ENCODE measurements at places on chromosomes 11 and 22.

- no peak for DNase-seq
Observed at GRCh38 chr11:6623391-6624363, 4.5 kb upstream of the TPP1 start.

GRCh38 chr11:11975201-11976092, 33.0 kb downstream of the DKK3 start:
- no peak for DNase-seq

DNA sequence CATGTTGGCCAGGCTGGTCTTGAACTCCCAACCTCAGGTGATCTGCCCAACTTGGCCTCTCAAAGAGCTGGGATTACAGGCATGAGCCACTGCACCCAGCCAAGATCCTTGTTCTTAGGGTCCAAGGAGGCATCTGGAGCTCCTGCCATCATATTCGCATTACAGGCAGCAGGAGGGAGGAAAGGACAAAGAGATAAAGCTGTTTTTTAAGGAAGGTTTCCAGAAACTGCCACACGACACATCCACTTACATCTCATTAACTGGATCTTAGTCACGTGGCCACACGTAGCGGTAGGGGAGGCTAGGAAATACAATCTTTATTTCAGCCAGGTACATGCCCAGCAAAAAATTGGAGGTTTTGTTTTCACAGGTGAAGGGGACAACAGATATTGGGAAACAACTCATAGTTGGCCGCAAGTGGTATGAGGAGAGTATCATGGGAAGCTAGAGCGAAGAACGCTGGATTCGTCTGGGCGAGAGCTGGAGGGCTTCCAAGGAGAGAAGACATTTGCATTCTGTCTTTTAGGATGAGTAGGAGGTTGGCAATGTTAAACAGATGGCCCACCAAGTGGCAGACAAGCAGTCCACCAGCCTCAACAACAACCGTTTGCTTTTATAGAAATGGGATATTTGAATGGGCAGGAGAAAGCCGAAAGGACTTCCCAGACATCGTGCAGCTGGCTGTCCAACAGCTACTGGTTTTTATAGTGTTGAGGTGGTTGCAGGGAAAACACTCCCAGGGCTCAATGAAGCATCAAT, 39.2 kb upstream of the DMC1 start:
- DNase-seq, result no peak

DNA sequence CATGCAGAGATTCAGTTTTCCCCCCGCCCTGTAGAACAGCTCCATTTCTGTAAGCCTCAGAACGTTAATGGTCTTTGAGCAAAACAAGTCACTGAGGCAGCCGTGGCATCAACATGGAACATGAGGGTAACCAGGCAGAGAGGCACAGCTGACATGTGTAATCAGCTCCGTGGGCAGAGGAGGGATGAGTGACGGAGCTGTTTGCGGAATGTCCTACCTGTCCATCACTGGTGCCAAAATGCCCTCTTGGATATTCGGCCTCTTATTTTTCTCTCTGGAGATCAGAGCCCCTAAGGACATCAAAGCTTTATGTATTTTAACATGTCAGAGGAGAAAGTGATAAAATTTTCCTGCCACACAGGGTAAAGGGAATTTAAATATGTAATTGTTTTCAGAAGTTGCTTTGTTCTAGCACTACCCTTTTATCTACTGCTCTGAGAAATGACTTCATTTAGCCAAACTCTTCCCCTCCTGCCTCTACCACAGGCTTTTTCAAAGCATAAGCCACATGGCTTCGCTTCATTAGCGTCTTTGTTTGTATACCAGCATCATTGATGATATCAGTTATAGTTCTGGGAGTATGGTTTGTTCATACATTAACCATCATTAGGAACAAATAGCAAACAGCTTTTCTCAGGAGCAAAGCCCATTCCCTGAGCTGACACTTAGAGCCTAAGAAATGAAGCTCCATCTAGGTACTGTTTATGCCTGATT, 32.9 kb downstream of the C11orf71 start:
- no peak for DNase-seq

DNA sequence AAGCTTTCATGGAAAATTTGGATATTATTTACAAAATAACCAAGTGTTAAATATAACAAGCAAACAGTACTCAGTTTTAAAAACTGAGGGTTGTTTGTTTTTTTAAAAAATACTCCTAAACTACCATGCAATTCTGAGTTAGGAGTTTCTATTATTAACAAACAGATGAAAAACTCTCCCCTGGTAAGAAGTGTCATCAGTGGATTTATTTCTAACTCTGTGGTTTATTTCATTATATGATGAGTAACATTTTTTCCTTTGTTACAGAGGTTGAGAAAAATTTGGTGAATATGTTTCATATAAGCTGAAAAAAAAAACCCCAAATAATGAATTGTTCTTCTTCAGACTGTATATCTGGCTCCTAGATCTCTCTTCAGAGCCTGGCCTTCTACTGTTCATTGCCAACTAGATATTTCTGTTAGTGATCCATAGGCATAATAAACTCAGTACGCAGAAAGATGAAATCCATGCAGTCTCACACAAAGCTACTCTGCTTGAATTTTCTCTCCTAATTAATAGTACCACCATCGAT, 29.4 kb upstream of the PDE3B start:
- no peak for DNase-seq

DNA sequence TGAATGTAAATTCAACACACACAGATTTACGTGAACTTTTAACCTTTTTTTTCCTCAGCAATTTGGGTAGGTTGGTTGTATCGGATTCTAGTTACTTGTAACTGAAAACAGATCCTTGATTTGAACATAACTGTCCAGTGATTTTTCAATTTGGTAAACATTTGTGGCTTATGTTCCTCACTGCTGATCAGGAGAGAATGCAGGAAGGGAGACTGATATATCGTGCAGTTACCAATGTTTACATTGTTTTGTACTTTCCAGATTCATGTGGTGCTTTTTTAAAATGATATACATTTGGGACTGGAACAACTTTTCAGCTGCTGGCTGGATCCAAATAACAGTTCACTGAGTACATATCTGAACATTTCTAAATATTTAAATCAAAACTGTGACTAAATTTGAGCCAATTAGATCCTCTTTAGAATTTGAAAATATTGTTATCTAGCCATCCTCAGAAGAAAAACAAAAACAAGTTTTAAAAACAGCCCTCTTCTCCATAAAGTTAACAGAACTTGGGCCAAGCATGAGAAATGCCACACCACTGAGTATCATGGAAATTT, 84.3 kb upstream of the MTMR2 start:
- DNase-seq, result no peak

- DNase-seq, result no peak
Observed at GRCh38 chr11:117070016-117070415, 28.2 kb downstream of the SIK3 start.

GRCh38 chr11:3155691-3156258, 9.3 kb downstream of the OSBPL5 start:
- no peak for DNase-seq

- DNase-seq, result no peak
Observed at GRCh38 chr11:2328021-2328420, 26.2 kb downstream of the TSPAN32 start.

DNA sequence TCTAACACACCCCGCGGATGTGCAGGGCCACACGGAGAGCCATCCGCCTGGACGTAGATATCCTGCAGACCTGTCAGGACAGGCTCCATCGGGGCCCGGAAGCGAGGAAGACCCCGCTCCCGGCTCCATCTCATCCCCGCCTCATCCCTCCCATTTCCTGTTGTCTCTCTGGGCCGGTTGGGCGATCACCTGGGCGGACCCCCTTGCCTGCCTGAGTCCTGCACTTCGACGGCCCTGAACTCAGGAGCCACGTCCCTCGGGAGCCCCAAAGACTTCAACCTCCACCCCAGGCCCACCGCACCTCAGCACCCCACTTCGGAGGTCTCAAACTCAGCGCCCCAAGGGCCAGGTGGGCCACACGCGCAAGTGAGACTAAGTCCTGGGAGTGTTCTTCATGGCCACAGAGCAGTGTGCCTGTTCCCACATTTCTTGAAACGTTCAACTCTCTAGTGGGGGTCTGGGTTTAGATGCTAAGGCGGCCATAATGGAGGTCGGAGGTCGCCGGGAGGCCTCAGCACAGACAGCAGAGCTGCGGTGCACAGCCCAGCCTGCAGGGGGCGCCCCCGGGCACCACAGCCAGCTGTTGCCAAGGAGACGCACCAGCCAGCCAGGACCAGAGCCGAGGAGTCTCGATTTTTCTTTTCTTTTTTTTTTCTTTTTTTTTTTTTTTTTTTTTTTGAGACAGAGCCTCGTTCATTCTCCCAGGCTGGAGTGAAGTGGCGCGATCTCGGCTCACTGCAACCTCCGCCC, 26.0 kb upstream of the FADD start:
- peak; percentile 59 for DNase-seq

DNA sequence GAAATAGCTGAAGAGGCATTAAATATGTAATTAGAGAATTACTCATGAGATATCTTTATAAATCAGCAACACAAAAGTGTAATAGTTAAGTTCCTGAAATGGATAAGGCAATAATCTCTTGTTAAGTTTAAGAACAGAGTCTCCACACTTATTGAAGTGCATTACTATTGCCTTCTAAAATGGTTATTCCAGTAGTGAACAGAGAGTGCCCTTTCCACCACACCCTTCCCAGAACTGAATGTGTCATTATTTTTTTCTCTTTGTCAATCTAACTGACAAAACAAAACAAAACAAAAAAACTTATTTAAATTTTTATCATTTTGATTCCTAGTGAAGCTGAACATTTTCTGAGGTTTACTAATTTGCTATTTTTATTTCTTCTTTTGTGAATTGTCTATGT, 9.2 kb upstream of the PRRG4 start:
- no peak for DNase-seq

DNA sequence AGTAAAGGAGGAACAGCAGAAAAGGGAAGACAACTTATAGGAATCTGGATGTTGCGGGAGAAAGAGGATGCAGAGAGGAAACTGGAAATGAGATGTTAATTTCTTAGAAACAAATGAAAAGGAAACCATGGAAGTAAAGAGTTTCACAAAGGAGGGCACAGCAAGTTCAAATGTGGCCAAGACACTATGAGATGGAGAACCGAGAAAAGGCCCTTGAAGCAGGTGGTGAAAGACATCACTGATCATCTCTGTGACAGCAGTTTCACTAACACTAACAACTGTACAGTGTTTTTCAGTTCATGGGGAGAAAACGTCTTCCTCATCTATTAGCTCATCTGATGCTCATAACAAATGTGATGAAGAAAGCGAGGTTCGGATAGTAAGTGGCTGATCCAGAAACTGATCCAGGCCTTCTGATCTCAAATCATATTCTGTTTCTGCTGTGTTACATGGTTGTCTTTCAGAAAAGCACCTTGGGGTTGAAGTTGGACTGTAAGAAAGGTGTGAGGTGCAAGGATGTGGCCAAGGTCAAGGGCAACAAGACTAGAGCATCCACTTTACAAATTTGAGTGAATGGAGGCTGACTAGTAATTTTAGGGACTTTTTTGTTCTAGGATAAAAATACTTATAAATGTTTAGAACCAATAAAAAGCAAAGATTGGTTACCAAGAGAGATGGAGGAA, 492.1 kb upstream of the CADM1 start:
- DNase-seq, result no peak

GRCh38 chr11:62911137-62912130, 9.7 kb downstream of the CHRM1 start:
- no peak for DNase-seq

DNA sequence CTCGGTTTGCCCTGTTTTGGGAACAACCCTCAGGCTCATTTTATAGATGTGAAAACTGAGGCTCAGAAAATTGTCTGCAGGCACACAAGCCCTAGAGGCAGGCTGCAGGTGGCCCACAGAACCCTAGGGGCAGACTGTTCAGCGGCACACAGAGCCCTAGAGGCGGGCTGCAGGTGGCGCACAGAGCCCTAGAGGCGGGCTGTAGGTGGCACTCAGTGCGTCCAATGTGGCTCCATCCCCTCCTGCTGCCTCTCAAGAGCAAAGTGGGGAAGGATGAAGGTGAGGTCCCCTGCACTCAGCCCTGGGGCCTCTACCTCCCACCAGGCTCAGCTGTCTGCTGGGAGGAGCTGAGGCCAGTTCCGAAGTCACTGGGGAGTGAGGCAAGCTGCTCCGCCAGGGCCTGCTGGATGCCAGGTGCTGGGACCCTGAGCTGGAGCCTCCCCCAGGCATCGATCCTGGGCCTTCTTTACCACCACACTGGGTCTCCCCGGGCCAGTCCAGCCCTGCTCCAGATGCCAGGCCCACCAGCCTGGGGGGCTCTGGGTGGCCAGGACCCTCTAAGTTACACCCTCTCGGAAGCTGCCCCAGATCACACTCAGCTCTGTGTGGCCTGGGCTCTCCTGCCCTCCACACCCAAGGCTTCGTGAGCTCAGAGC, 2.3 kb downstream of the ACY3 start:
- DNase-seq, result peak; percentile 78

GRCh38 chr22:30038219-30038618, 42.0 kb upstream of the HORMAD2 start:
- DNase-seq, result no peak

- peak; percentile 64 for DNase-seq
Observed at GRCh38 chr11:118872403-118872821, 11.3 kb upstream of the CXCR5 start.

DNA sequence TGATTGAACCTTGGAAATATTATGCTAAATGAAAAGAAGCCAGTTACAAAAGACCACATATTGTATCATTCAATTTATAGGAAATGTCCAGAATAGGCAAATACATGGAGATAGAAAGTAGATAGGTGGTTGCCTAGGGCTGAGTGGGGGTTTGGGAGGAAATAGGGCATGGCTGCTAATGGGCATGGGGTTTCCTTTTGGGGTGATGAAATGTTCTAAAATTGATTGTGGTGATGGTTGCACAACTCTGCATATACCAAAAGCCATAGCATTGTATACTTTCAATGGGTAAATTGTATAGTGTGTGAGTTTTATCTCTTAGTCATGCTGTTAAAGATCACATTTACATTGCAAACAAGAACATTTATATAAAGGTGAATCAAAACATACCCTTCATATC, 48.7 kb downstream of the LDLRAD3 start:
- DNase-seq, result no peak

DNA sequence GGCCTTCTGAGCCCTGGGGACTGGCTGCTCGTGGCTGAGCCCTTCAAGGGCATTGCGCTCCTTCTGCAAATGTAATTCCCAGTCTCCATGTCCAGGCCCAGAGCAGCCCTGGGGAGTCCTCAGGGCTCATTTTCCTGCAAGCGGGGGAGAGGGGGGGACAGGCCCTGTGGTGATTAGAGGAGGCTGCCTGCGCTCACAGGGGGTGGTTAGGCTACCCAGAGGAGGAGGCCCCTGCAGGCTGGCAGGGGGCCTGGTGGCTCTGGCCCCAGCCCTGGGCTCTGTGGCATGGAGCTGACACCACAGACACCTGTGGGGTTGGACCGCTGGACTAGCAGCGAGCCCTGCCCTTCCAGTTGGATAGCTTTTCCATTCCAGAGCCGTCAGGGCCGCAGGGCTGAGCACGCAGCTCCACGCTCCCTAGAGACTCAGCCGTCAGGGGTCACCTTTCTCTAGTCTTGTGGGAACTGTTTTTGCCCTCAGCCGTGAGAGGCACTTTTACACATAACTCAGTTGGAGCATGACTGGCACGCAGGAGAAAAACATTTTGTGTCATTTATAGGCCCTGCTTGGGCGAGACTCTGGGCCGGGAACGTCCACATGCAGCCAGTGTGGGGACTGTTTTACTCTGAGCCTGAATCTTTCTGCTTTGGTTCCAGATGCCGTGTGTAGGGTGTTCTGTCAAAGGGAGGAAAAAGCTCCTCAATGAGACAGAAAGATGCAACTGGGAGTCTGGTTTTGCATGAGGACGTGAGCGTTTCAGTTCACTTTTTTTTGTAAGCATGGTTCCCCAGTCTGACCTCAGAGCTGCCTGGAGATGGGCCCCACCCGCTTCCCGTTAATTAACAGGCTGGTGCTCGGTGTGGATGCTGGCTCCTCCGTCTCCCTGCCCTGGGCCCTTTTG, 58.1 kb downstream of the LRP5 start:
- DNase-seq, result no peak

GRCh38 chr11:64096835-64097234, 61.1 kb downstream of the FLRT1 start:
- DNase-seq, result no peak

All from activated CD8-positive, alpha-beta T cell treated with anti-CD3 and anti-CD28 coated beads, Interleukin-2, amount 10 ng/mL, durations not matched to agents 7 days and 5 days (primary cell).